Right lung (tissue), 10 donors: ENCODE measurements at places on chromosomes 12 and 14. TPM values are rescaled to one million over a fixed set of nuclear protein-coding genes. Genes with fewer than 3 reads are reported as not detected.

RITA1 gene
- polyA plus RNA-seq, result 9.3 TPM

ASCL1 gene
- 2.7 TPM for polyA plus RNA-seq

AVPR1A gene
- polyA plus RNA-seq, result 0.68 TPM

GDF3 gene
- polyA plus RNA-seq, result 0.12 TPM

C12orf54 gene
- polyA plus RNA-seq, result 0.73 TPM

B3GNT4 gene
- 1.1 TPM for polyA plus RNA-seq

RNF31 gene
- 42.8 TPM for polyA plus RNA-seq

GPR132 gene
- polyA plus RNA-seq, result 1.9 TPM

GARIN6 gene
- polyA plus RNA-seq, result not detected

ANO2 gene
- 5.6 TPM for polyA plus RNA-seq

AKAP3 gene
- polyA plus RNA-seq, result 1.1 TPM

ABCC9 gene
- 8.8 TPM for polyA plus RNA-seq

RBMS2 gene
- 83.4 TPM for polyA plus RNA-seq

DNA sequence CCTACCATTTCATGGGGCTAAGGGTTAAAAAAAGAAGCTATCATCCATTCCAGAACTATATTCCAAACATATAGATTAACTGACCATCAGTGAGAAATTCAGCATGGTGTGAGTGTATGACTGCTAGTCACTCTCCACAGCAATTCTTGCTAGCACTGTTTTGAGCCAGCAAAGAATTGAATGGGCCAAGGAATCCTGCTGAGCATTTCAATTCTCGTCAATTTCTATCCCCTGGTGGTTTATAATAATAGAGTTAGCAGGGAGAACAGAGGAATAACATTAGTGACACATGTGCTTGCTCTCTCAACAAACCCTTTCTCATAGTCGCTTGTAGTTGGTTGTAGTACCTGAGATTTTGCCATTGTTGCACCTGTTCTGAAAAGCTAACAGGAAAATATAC lies 7.2 kb downstream of the MBIP start:
- DNase-seq, result no peak

- DNase-seq, result no peak
These were observed 501.1 kb downstream of the VRK1 start for GRCh38 chr14:97298331-97298730.

GRCh38 chr14:85413836-85414526 lies 116.0 kb upstream of the FLRT2 start:
- no peak for DNase-seq

DNA sequence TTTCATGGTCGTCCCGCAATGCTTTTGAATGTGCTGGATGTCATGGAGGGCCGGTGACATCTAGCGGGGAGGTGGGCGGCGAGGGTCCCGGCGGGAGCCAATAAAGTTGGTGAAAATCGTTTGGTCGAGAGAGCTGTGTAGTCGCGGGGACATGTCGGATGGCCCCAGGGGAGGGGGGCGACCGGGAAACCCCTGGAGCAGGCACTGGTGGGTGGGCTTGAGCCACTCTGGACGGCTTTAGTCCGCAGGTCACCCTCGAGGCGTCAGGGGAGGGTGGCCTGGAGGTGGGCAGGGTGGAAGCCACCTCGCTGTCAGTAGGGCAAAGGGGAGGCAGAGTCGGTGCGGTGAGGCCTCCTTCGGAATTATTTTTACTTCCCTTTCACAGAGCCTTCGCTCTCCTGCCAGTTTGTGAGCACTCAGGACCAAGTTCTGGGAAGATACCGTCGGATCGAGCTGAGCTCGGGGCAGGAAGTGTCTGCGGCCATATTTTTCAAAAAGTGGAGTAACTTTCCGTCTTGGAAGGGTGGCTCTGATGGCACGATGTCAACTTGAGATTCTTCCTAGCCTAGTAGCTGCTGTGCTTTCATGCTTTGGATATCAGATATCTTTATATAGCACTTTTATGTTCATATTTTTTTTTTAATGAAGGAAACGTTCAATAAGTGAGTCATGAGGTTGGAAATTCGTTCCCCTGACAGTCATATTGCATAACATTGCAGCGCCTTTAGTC lies 28.2 kb downstream of the WBP11 start:
- peak; percentile 54 for DNase-seq

DNA sequence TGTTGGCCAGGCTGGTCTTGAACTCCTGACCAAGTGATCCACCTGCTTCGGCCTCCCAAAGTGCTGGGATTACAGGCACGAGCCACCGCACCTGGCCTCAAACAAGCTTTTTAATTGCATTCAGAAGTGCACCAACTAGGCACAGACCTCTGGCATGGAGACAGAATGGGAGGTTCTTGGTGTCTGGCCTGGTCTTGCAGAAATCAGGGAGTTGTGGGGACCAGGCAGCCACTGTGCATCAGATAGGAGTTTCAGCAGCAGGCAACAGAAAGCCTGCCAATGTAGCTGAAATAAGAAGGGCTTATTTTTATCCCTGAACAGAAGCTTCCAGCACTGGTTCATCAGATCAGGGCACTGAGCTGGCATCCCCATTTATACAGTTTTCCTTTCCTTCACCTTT lies 22.2 kb upstream of the TCL1B start:
- DNase-seq, result no peak

- DNase-seq, result no peak
These were observed 22.0 kb downstream of the AP5M1 start for GRCh38 chr14:57290751-57291150.

- no peak for DNase-seq
These were observed 263 bp downstream of the RCOR1 start for GRCh38 chr14:102592763-102593060.

DNA sequence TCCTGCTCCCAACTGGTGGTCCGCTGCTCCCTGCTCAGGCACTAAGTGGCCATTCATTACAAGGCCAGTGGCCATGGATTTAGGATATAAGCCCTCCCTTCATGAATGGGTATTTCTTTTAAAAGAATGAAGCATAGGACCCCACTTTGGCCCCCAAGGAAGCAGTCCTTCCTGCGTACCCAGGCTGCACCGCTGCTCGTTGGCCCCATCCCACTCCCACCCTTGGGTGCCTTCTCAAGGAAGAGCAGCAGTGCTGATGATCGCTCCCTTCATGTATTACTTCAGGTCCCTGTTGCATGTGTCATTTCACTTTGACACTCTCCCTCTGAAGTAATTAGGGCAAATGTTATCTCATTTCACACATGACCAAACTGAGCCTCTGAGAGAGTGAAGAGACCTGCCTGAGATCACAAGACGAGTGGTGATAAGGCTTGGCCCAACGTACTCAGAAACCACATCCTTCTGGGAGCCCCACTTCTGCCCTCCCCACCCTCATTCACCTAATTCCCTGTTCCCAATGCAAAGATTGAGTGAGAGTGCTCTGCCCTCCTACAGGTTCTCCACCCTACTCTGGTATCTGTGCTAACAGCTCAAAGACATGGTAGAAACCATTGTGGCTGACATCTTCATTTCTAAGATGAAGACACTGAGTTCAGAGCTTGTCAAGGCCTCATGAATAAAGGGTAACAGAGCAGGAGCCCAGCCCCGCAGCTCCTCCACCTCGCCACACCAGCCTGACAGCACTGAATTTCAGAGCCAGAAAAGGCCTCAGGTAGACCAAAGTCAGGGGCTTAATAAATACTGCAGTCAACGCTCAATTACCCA lies 10.3 kb upstream of the KRT2 start:
- DNase-seq, result no peak

- no peak for DNase-seq
These were observed 198.5 kb downstream of the SLC25A21 start for GRCh38 chr14:36973806-36974442.

GRCh38 chr14:30312214-30312613 lies 246.7 kb upstream of the G2E3 start:
- DNase-seq, result no peak

GRCh38 chr12:76560086-76560491 lies 518 bp upstream of the OSBPL8 start:
- no peak for DNase-seq

DNA sequence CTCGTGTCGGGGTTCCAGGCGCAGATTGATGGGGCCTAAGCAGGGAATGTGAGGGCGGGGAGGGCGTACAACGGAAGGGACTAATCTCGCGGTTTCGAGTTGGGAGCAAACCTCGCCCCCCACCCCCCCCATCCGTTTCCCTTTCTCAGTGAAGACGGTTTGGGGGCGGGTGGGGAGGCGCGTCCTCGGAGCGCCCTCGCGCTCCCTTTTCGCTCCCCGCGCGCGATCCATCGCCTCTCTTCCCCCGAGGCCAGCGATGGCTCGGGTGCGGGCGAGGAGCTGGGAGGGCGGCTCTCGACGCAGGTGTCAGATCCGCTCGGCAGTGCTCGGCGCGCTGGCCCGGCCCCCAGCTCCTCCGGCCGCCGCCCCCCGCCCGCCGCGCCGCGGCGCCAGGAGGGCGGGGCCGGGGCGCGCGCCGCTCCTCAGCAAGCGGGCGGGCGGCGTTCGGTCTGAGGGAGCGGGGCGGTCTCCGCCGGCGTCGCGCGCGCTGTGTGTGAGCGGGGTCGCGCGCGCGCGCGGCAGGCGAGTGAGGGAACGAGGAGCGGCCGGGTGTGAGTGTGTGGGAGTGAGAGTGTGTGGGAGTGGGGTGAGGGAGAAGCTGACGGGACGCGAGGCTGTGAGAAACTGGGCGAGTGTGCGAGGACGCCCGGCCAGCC lies at the start of gene RIMKLB:
Gene RIMKLB, plus strand, starts transcription at position 516 of the 656 bp plus-strand sequence. CDS start 15,876 bp downstream, outside the sequence.
- peak; percentile 89 for DNase-seq

DNA sequence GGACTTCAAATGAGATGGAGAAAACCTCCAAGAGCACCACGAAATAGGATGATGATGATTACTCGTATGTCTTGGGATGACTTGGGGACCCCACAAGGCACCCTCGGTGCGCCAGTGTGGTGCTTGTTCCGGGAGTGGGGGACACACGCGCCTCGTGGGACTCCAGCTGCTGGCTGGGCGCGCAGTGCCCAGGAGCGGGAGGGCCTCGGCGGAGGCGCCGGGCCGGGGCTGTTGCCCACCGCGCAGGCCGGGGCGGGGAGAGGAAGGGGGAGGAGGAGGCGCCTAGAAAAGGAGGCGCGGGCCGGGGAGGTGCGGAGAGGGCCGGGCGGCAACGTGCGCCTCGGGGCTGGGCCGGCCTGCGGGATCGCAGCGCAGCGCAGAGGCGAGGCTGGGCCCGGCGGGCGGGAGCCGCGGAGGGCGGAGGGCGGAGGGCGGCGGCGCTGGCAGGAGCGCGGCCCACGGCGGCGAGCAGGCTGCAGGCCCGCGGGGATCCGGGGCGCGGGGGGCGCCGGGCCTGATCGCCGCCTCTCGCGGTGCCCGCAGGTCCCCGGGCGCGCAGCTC lies at the start of gene RFLNA:
Gene RFLNA, plus strand, starts transcription at position 314 of the 562 bp plus-strand sequence. CDS start 337 bp downstream, outside the sequence.
- no peak for DNase-seq

- peak; percentile 72 for DNase-seq
These were observed 380.0 kb downstream of the DIO2 start for GRCh38 chr14:79831195-79831892.

- DNase-seq, result no peak
These were observed 154.2 kb downstream of the PLCZ1 start for GRCh38 chr12:18583655-18584054.

GRCh38 chr14:31025367-31026076 lies at the start of gene AP4S1:
AP4S1 (plus strand) TSS chr14:31025649; CDS start chr14:31066197, 40,548 bp downstream.
- DNase-seq, result peak; percentile 63

GRCh38 chr12:48350249-48351021 lies at the start of gene ZNF641:
ZNF641 (minus strand) TSS chr12:48350919; CDS start chr12:48348090, 2,829 bp downstream.
- peak; percentile 83 for DNase-seq

GRCh38 chr12:1473418-1473817 lies 121.0 kb downstream of the FBXL14 start:
- DNase-seq, result no peak

GRCh38 chr12:120610560-120610959 lies 29.4 kb upstream of the POP5 start:
- DNase-seq, result no peak
